ENCODE measurements at places on chromosomes 4 and X.
A peak's percentile ranks its signal among the peaks of the same experiment; 100 is the strongest.

GRCh38 chrX:14501327-14501726 is 28.0 kb upstream of the GLRA2 start:
- DNase-seq, result no peak

- DNase-seq, result no peak
Measured at GRCh38 chr4:24400537-24400936, 183.8 kb downstream of the DHX15 start.

- no peak for DNase-seq
Measured at GRCh38 chrX:139093201-139093600, 381.7 kb upstream of the FGF13 start.

GRCh38 chrX:41692162-41692749 is 3.5 kb downstream of the GPR34 start:
- DNase-seq, result no peak

GRCh38 chrX:72351606-72352334 is 46.1 kb upstream of the CITED1 start:
- DNase-seq, result no peak

- DNase-seq, result no peak
Measured at GRCh38 chr4:5638976-5639375, 69.4 kb downstream of the EVC2 start.

DNA sequence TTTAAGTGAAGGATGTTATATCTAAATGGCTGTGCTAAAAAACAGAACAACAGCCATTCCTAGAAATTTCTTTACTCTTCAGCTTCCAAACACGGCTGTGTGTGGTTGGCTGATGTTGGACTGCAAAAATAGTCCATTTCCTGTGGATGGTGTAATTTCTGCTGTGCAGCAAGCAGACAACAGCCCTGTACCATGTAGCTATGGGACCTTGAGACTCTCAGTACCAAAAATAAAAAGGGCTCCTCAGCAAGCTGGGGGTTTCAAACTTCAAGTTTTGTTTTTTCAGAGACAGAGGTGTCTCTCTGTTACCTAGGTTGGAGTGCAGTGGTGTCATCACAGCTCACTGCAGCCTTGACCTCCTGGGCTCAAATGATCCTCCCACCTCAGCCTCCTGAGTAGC is 18.1 kb downstream of the CD40LG start:
- no peak for DNase-seq

- DNase-seq, result no peak
Measured at GRCh38 chr4:73676136-73676535, 55.9 kb upstream of the RASSF6 start.

DNA sequence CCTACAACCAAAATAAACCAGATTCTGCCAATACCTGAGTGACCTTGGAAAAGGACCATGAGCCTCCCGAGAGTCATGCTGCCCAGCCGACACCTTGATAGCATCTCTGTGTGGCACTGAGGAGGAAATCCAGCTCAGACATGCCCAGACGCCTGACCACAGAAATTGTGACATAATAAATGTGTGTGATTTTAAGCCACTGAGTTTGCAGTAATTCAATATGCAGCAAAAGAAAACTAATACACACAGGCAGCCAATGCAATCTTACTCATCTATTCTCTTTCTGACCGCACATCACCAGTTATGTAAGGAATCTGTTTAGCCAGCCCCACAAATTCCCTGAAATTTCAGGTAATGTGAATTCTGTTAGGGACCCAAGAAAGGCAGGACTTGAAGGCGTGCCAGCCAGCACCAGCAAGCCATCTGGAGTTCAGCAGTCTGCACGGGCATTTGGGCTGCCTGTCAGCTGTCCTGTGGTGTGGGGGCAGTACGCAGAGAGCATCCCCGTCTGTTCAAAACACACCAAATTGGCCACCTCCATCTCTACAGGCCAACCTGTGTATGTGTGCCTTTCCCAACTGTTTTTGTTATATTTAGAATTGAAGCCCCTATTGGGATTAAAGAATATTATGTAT is 176.4 kb downstream of the NLGN4X start:
- DNase-seq, result no peak

GRCh38 chrX:45614853-45615252 is 414.2 kb upstream of the DIPK2B start:
- no peak for DNase-seq

- no peak for DNase-seq
Measured at GRCh38 chrX:134642386-134642785, 15.9 kb downstream of the PLAC1 start.

DNA sequence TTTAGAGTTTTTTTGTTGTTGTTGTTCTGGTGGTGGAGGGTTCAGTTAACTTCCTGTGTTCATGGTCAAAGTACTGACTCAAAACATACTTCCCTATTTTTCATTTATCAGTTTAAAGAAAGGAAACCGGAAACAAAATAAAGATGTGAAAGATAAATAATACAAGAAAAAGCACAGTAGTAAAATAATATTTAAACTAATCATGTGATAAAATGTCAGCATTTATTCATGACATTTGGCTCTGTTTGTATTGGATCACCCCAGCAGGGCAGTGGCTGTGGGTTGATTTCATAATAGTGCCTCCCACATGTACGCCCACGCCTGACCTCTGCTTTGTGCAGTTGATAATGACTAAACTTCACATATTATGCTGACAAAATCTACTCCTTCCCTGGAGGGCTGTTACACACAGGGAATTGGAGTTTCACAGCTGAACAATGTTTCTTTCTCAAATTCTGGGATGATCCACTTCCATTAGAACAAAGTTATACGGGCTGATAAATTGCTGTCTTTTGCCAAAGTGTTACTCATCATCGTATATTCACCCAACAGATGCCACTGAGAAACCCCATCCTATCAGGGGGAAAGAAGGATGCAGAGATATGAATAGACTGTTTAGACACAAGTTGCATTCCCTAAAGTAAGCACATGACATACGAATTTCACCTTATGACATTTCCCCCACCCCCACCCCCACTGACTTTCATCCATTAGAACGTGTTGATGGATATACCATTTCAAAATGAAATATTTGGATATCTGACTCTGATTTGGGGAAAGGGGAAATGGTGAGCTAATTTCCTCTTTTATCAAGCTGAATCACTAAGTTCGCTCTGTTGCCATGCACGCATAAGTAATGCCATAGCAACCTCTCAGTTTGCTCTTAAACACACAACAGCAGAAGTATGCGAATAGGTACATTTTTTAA is 48.3 kb downstream of the AMELX start:
- DNase-seq, result peak; percentile 86
